Fibroblast of the aortic adventitia (primary cell): ENCODE measurements at places on chromosomes 3 and 15. TPM values are rescaled to one million over a fixed set of nuclear protein-coding genes. Genes with fewer than 3 reads are reported as not detected.

DNA sequence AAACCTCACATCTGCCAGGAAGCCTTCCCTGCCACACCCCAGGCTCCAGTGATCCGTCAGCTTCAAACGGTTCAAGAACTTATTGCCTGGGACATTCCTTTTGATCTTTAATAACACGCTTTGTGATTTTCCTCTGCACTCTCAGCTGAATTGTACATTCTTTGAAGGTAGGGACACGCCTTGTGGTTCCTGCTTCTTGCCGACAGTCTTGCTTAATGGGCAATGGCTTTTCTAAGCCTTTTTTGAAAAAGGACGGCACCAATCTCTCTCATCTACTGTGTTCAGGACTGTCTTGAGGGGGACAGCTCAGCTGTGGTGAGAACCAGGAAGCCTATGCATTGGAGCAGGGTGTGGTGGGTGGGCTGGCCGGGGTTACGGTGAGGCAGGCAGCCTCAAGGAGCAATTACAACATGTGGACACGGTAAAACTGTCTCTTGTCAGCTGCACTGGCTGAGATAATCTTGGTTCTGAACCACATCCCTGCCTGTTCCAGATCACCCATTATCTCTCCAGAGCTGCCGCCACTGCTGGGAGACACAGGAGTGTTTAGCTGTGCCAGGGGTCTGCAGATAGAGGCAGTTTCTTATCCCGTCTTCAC lies 46.0 kb upstream of the GLCE start:
- DNase-seq: no peak

DNA sequence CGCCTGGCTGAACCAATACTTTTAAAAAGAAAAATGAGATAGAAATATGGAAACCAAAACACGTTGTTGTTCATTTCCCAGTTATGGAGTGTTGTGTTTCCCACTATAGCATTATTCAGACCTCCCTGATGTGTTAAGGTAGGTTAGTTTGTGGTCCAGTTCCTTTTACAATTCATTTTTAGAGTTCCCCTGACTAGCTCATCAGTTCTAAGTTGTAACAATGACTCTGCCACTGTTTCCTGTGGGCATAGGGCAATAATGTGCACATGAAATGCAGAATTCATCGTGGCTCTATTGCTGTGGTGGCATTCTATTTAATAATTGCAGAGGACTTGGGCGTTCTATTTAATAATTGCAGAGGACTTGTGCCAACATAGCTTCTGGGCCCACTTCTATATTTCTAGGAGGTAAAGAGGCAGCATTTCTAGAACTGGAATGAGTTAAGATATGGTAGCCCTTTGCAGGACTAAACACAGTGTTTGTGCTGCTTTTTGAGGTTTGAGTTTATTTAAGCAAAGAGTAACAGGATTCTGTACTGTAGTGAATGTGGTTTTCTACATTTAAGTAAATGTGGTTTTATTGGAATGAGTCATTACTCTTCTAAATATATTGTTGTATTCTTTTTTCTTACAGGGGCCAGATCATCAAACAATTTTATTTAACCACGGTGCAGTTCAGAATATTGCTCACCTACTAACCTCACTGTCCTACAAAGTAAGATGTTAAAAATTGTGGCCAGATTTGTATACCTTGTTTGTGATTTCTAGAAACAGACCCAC lies 47.5 kb downstream of the ARMC8 start:
- peak; percentile 7 for DNase-seq

The VGLL3 gene
- 38.8 and 47.4 TPM in 2 replicates for total RNA-seq

DNA sequence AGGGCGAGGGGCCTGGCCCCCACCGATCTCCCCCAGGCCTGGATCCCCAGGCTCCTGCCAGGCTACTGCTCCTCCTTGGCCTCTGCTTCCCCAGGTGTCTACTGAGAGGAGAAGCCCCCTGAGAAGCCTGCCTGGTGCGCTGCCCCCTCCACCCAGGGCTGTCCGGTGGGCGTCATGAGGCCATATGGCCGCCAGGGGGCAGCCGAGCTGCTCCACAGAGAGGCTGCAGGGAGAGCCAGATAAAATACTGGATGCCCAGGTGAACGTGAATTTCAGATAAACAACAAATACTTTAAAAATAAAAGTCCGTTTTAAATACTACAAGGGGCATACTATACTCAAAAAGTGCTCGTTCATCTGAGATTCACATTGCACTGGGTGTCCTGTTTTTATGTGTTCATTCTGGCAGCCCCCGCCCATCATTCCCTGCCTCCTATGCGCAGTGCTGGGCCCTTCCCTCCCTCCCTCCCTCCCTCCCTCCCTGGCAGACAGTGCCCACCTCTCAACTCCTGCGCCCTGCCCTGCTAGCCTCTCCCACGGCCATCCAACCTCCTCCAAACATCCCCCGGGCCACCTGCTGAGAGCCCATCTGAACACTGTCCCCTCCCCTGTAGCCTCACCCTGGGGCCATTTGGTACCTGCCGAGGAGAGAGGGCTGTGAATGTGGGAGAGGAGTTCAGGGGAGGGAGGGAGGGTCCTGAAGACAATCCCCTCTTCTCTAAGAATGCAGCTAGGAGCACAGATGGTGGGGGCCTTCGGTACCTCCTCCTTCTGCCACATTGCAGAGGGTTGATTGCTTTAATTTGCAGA lies 29.6 kb downstream of the PSTPIP1 start:
- DNase-seq: peak; percentile 53

- DNase-seq: no peak
Measured at GRCh38 chr3:12963231-12963896, 109.9 kb downstream of the IQSEC1 start.

GRCh38 chr3:133941415-133941821 lies 45.7 kb upstream of the RAB6B start:
- peak; percentile 52 for DNase-seq

DNA sequence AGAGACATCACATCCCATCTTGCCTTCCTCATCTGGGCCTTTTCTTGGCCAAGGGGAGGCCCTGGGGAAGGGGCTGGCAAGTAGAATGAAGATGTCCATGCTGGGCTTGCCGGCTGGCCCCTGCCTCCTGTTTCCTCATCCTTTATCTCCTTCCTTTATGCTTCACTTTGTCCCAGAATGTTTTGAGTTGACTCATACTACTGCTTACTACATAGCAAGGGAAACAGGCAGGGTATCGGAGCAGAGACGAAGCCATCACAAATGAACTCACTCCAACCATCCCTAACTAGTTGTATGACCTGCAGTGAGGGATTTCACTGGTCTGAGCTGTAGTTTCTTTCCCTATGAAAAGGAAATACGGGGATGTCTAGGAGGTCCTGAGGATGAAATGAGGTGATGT lies 66.0 kb downstream of the CHDH start:
- DNase-seq: peak; percentile 44

DNA sequence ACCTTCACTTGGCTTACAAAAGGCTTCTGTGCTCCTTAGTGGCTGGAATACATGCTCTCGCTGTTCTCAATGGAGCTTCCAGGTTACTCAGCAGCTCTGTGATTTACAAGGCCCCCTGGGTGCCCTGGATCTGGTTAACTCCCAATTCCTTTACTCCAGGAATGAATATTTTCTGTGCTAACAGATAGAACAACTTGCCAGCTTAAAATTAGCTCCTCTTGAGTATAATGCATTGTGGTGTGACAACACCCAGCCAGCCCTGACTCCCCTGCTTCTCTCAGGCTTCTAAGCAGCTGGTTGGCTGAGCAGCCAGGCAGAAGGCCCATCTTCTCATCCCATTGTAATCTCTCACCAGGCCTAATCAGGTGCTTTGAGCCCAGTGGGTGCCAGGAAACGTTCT lies 246.4 kb downstream of the ALCAM start:
- DNase-seq: peak; percentile 72

The TGM5 gene
- not detected in 2 replicates for total RNA-seq

The CX3CR1 gene
- total RNA-seq: not detected in 2 replicates

DNA sequence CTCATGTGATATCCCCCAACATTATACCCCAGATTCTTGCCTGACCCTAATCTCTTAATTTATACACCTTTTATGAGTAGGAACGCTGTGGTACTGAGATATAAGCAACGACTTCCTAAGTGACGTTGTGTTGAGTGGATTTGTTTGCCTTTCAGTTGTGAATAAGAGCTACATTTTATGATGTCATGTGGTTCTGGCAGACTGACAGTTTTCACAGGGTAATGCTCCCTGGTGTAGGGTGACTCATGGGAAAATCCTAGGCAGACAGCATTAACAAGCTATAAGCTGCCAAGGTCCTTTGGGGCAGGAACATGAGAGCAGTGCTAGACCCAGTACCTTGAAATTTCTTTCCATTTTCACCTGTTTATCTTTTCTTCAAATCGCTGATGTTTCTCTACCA lies 11.2 kb downstream of the C3orf52 start:
- DNase-seq: peak; percentile 99
